ENCODE measurements at places on chromosomes 4 and X.

- no peak for DNase-seq
These were observed 40.1 kb upstream of the EIF1AX start for GRCh38 chrX:20181598-20182329.

DNA sequence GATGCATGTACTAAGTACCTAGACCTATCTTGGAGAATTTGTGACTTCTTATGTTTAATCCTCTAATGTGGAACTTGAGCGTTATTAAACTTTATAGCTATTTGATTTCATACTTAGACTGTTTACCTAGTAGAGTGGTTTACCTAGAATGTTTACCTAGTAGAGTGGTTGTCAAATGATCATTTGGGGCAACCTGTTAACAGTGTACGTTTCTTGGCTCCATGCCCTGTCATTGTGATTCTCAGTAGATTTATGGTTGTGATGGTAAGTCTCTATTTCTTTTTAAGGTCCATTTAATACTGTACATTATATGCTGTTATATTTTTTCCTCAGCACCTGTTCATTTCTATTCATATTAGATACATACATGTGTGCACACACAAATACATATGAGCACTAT lies 233.0 kb upstream of the MAD2L1 start:
- no peak for DNase-seq

DNA sequence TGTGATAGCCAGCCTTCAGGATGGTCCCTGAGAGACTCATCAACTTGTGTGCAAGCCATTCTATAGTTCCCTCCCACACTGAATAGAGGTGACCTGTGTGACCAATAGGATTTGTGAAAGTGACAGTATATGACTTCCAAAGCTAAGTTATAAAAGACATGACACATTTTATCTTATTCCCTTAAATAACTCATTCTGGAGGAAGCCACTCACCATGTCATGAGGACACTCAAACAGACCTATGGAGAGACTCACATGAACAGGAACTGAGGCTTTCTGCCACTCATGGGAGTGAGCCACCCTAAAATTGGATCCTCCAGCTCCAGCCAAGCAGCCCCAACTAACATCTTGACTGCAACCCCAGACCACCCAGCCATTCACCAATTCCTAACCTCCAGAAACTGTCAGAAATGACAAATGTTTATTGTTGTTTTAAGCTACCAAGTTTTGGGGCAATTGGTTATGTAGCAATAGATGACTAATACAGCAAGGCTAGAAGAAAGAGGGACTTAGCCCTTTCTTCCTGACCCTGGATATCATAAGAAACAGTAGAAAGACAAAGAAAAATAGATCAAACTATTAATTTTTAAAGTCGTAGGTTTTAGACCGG lies 9.0 kb upstream of the CHIC2 start:
- DNase-seq, result no peak

DNA sequence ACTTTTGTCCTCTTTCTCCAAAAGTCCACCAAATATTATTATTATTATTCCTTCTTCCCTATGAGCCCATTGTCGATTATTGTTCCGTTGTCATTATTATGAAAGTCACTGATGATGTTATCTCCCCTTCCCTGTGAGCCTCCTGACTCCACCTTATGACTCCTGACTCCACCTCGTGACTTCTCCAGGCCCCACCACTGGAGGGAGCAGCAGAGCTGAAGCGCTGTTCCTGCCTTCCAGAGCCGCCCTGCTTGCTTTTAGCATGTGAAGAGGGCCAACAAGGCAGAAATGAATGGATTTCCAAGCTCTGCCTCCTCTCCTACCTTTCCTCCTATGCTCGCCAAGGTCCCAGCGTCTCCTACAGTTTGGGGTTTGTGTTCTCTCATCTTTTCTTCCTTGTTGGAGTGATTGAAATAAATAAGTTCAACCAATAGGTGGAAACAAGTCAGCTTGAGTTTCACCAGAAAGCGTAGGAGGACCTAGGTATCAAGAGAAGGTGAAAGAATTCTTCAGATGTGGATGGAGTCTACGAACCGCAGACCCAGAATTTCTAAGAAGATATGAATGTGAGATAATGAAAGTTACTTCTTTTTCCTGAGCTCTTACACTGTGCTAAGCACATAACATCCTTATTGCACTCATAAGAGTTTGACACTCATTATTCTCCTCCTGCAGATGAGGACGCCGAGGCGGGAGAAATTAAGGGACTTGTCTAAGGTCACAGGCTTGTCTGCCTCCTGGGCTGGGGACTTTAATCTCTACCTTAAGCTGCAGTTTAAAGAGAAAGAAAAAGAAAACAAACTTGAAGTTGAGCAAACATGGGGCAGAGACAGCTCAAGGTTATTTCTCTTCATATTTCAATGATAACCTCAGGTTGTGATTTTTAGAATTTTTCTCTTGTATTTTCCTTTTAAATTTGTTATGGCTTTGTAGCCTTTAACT lies 26.1 kb downstream of the IGSF1 start:
- no peak for DNase-seq

- no peak for DNase-seq
These were observed 110.1 kb downstream of the COX18 start for GRCh38 chr4:72959411-72959810.

DNA sequence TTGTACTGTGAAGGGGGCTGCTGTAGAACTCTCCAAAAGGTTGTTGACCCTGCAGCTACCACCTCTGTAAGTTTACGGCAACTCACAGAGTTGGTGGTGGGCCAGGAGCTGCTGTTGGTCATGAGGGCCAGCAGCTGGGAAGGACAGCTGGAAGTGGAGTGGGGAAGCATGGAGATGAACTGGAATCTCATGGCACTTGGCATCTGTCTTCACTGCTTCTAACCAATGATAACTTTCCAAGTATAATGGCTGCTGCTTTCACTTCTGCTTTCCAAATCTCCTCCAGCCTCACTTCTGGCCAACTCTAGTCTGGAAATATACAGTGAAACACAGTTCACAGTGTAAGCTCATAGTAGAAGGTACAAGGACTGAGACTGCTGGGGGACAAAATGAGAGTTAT lies 126.5 kb upstream of the INTU start:
- no peak for DNase-seq

- DNase-seq, result no peak
These were observed 9.2 kb upstream of the EIF4E start for GRCh38 chr4:98937986-98938720.

- DNase-seq, result no peak
These were observed 114.1 kb downstream of the SOWAHB start for GRCh38 chr4:76783836-76784235.

- no peak for DNase-seq
These were observed 4.6 kb downstream of the RNF175 start for GRCh38 chr4:153755186-153755585.

DNA sequence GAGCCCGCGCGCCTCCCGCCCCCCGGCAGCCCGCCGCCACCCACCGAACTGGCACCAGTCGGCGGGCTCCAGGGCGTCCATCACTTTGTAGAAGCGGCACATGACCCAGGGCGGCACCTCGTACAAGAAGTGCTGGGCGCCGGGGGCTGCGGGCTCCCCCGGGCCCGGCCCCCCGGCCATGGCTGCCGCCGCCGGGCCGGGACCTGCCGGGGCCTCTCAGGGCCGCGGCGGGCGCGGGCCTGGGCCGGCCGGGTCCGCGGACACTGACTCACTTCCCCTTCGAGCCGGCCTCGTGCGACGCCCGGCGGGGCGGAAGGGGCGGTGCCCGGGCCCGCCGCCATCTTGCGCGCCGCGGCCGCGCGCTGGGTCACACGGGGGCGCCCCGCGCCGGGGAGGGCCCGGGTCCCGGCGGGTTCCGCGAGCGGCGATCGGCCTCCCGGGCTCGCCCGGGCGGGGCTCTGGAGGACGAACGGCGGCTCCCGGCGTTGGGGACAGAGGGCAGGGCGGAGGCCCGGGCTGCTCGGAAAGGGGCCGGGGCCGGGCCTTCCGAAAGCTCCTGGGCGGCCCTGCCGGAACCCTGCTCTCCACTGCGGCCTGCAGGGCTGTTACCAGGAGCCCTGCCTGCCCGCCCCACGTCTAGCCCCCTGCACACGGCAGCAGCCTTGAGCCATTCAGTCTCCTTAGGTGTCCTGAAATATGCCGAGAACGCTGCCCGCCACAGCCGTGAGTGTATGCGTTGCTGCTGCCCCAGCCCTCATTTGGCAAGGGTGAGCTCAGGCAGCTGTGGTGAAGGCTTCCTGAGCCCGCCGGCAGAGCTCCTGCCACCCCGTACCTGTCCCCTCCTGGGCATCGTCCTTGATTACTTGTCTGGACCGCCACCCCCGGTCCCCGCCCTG lies at the start of gene IRAK1:
Gene IRAK1 (minus strand): TSS at position 270 of the 896 bp plus-strand sequence. CDS start 90 bp downstream, at position 180.
- DNase-seq, result peak; percentile 57

DNA sequence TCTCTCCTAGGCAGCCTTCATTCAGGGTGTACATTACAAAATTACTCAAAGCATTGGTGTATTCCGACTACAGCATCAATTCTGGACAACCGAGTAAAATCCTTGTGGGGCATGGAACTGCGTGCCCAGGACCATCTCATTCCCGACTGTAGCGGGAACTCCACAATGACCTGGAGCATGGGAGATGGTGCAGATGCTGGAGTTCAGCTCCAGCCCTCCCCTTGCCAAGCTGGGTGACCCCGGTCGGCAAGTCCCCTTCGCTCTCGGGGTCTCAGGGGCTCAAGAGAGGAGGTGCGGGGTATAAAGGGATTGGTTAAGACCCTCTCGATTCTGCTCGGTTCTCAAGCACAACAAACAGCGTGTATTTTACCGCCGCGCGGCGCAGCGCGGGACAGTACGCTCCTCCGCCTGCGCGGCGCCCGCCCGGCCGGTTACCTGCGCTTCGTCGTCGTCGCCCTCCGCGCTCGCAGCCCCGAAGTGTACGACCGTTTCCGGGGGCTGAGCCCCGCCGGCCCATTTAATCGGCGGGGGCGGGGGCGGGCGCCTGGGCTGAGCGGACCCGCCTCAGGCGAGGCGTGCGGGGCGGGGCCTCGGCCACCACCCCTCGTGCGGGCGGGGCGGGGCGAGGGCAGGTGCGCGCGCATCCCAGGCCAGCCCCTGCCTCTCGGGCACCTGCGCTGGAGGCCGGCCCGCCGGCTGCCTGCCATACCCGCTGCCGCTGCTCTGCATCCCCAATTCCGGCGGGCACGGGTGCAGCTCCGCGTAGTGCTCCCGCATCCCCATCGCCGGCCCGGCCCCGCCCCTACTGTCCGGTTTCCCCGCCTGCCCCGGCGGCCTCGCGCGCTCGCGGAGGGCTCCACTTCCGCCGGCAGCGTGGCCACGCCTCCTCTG lies at the start of gene G6PD:
Gene G6PD (minus strand): TSS at position 493 of the 891 bp plus-strand sequence. CDS start 691 bp downstream, outside the sequence.
- DNase-seq, result peak; percentile 78

- no peak for DNase-seq
These were observed 10.1 kb upstream of the EXOSC9 start for GRCh38 chr4:121790976-121791375.

DNA sequence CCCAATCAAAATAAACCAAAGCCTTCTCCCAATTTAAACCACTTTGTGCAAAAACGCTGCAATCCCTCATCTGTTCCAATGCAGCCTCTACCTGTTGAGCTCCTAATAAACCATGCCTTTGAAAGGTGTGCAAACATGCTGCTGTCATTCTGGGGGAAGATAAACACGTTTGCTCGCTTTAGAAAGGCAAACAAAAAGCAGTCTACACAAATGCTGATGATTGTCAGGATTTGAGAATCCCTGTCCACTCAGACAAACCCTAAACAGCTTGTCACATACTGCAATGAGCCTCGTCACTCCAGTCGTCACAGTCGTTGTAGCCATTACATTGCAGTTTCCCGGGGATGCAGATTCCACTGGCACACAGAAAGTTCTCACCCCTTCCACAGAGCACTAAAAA lies 145.2 kb downstream of the CORIN start:
- no peak for DNase-seq

- DNase-seq, result no peak
These were observed 78.5 kb downstream of the BTC start for GRCh38 chr4:74715706-74716435.

DNA sequence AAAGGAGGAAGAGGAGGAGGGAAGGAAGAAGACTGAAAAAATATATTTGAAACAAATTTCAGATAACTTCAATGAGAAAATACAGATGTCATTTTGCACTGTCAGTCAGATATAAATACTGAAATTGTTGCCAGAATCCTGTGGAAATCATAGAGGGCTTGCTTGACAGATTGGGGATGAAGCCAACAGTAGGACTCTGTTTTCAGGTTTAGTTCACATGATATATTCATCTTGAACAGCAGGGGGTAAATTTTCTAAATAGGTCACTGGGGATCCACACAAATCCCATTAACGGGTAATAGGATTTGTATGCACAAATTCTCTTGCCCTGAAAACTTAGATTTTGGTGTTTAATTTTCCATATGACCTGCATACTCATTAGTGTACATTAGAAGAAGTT lies 103.3 kb upstream of the PCDH18 start:
- no peak for DNase-seq

GRCh38 chrX:93177930-93178329 lies 495.4 kb downstream of the NAP1L3 start:
- DNase-seq, result no peak

DNA sequence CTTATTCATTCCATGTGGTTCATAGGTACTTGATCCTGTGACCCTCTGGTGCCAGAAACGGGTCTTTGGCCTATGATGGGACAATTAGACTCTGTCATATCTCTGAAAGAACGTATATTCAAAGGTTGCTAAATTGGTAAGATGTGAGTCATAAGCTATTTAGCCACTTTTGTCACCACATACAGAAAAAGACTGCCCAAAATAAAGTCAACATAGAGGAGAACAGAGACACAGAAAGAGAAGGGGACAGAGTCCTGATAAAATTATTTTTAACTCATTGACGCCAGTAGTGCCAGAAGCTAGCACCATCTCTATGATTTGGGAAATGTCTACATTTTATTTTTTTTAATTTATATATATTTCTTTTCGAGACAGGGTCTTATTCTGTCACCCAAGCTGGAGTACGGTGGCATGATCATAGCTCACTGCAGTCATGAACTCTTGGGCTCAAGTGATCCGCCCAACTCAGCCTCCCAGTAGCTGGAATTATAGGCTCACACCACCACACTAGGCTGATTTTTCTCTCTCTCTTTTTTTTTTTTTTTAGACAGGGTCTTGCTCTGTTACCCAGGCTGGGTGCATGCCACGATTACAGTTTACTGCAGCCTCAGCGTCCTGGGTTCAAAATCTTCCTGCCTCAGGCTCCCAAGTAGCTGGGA lies 92.1 kb upstream of the COX18 start:
- DNase-seq, result no peak

DNA sequence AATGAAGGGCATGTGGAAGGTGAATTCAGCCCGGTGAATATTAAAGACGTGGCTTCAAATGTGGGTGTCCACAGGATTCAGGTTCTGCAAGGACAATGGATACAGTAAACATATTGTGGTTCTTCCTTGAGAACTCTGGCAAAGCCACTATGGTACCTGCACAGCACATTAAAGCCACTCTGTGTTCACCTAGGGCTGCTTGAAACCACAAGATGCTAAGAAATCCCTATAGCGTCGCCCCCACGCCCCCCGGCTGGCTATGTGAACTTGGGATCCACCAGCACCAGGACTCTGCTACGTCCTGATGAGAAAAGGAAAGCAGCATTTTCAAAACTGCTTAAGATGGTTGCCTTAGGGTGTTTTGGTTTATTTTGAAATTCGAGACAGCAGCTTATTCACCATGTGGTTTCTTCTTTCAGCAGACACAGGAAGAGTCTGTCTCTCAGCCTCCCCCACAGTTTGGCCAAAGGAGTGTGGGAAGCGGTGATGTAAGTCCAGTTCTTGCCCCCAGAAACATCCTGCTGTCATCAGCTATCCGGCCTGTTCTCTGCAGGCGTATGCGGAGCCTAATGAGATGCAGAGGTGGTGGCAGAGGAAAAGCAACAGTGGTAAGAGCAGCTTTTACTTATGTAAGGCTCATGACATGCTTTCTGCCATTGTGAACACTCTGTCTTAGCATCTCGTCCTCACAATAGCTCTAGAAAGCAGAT lies 111.5 kb downstream of the AFAP1 start:
- peak; percentile 56 for DNase-seq

GRCh38 chr4:154954117-154954516 lies 173.0 kb downstream of the RBM46 start:
- no peak for DNase-seq

GRCh38 chr4:139523076-139523475 lies 32.9 kb downstream of the SETD7 start:
- no peak for DNase-seq
